ENCODE measurements at places on chromosomes 7 and 10.

- no peak for DNase-seq
Observed at GRCh38 chr10:122632031-122632430, 67.6 kb downstream of the C10orf120 start.

DNA sequence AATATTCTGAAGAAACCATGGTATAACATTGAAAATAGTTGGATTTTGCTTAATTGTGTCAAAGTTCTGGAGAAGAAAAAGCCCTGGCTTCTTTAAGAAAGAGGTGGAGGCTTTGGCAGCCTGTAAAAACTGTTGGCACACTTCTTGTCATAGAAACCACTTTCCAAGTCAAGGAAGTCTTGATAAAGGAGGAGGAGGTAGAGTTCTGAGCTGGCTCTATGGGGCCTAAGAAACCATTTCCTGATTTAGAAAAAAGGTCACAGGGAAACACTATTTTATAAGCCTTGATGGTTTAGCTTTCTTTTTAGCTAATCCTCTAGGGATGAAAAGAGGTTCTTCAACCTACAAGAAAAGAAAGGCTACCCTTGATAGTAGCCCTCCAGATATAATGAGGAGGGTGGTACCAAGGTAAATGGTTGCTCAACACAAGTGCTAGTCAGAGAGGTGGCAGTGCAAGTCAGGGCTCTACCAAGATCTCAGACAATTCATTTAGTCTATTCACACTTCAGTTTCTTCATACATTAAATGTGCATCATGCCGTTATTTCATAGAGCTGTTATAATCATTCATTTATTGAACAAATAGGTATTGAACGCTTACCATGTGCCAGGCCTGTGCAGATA, 346.9 kb downstream of the RNLS start:
- DNase-seq: no peak

DNA sequence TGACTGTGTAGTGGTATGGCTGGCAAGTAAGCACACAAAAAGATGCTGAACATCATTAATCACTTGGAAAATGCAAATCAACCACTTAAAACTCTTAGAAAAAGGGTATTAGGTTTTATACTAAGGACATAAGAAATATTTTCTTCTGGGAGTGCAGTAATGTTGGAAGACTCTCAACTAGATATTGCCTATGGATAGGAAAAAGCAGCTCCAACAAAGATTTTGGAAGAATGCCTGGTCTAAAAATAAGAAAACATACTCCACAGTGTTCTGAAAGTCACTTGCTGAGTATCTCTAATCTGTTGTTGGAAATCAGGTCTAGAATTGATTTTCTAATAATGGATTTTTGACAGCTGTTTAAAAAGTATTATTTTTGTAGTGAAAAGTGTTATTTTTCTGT, 50.8 kb upstream of the PHYHIPL start:
- no peak for DNase-seq

- DNase-seq: no peak
Observed at GRCh38 chr10:75530299-75530698, 98.9 kb downstream of the LRMDA start.

DNA sequence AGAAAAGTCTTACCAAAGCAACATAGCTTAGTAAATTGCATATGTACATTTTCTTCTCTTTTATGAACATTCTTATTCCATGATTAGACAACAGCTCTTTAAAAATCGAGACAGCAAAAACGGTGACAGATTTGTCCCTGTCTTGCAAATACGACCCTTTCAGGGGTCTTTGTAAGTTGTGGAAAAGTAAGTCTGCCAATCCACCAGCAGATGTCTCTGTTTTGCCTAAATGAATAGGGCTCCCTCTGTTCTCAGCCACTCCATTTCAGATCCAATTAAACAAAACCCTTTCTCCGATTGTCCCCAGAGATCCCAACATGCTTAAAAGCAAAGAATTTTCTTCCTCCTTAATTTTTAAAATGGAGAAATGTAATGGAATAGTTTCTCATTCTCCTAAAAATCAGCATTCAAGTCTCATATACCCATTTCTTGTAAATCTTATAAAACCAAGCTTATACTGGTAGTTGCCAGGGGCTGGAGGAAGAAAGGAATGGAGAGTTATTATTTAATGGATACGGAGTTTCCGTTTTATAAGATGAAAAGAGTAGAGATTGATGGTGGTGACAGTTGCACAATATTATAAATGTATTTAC, 61.0 kb upstream of the NFE2L3 start:
- no peak for DNase-seq

DNA sequence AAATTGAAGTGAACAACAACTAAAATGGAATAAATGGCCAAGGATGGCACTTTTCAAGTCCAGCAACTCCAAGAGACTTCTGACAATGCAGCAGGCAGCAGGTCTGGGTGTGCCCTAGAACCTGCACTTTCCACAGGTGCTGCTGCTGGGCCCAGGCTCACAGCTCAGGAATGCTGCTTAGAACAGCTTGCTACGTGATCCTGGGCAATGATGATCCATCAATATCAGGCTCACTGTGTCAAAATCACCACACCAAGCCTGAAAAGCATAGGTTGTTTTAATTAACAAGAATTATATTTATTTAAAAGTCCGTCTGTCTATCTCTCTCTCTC, 148.4 kb downstream of the TNS3 start:
- no peak for DNase-seq

GRCh38 chr7:96649981-96650380, 59.7 kb downstream of the SEM1 start:
- no peak for DNase-seq

- no peak for DNase-seq
Observed at GRCh38 chr7:154841731-154842331, 161.1 kb downstream of the PAXIP1 start.

DNA sequence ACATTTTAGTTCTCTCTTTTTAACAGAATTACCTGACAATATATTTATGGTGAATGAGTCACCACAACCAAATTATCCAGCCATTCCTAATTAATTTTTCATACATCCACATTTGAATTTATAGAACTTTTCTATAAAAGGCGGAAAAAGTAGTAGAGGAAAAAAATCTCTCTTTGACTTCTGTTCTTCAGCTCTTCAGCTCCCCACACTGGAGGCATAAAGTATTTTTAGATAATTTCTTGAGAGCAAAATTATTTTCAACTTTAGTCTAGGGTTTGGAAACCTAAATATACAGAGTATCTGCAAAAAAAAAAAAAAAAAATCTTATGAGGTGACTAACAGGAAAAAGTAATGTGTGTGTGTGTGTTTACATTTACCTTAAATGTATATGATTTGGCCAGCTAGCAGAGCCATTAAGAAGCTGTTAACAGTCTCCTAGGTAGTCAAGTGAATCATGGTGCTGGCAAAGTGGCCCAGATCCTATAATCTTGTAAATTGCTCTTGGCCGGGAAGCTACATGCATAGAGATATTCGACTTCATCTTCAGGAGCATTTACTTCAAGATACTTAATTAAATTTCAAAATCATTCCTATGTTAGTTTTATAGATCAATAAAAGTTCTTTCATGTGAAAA, 383.1 kb upstream of the STEAP1 start:
- no peak for DNase-seq

Measured in CD8-positive, alpha-beta memory T cell (primary cell).